ENCODE measurements at places on chromosomes 11 and 22.
A peak's percentile ranks its signal among the peaks of the same experiment; 100 is the strongest.

DNA sequence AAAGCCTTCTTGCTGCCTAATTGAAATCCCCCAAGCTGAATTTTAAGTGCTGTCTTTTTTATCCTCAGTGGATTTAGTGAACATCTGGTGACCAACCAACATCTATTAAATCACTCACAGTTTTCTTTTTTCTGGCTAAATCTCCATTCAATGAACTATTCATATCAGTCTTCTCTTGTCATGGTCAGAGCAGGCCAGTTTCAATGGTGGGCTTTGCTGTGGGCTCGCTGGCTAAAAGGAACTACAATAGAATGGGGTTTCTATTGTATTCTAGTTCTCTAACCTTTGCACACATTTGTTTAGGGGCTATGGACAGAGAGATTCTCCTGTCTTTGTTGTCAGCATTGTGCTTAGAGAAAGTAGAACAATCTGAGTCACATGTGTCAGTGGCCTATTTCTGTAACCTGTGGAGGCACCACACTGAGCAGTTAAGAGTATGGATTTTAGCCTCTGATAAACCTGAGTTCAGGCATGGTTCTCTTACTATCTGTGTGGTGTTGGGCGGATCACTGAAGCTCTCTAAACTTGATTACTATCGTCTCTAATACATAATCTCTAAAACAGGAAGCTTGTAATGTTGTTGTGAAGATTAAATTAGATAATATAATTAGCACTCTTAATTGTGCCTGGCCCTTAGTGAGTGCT is 94.2 kb upstream of the CADM1 start:
- DNase-seq, result no peak

DNA sequence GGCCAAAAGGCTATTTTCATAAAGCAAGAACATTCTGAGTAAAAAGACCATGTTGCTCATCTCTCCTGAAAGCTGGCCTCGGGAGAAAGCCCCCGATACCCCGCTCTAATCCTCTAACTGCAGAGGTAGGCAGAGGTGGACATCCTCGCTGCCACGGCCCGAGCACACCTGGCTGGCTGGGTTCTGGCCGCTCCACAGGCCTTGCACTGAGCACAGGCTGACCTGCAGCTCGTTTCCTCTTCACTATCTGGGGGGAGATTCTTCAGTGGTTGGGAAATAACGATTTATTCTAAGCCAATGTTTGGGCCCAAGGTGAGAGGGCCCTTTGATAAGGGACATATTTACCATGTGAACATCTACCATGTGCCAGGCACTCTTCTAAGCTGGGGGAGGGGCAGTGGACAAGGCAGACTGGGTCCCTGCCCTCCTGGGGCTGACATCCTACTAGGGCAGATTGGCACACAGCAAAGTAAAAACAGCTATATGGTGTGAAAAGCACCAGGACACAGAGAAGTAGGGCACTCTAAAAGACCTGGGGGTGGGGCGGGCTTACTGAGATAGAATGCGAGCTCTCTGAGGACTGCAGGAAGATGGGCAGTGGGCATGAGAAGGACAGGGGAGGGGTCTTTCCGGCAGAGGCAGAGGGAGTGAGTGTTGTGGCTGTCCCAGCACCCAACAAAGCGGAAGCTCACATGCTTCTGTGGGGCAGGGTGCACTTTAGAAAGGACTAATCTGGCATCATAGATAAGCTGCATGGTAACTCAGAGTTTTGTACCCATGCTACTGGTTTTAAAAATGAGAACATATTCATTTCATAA is 65.5 kb upstream of the ARFGAP3 start:
- DNase-seq, result no peak

GRCh38 chr11:60895687-60896086 is 10.7 kb downstream of the PRPF19 start:
- no peak for DNase-seq

GRCh38 chr11:105158436-105158835 is 18.9 kb upstream of the CARD18 start:
- no peak for DNase-seq

- DNase-seq, result no peak
Observed at GRCh38 chr11:113956986-113957385, 17.9 kb upstream of the HTR3A start.

- DNase-seq, result no peak
Observed at GRCh38 chr11:13674799-13675509, 6.5 kb downstream of the FAR1 start.

DNA sequence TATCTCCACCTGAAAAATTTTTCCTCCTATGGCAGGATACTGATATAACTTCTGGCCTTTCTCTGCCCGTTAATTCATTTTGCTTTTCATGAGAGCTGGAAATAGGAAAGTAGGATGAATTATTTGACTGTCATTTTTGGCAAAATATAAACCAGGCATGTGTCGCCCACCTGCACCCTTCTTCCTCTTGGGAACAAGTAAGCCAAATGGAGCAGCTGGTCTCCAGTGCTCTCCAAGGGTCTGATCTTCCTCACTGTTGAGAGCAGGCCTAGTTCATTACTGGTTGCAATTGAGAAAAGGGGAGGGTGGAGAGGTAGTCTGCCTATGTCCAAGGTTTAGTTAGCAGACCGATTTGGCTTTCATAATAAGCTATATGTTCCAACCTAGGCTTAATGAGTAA is 582.2 kb downstream of the DLG2 start:
- DNase-seq, result no peak

- no peak for DNase-seq
Observed at GRCh38 chr22:47388331-47388730, 625.9 kb downstream of the TBC1D22A start.

DNA sequence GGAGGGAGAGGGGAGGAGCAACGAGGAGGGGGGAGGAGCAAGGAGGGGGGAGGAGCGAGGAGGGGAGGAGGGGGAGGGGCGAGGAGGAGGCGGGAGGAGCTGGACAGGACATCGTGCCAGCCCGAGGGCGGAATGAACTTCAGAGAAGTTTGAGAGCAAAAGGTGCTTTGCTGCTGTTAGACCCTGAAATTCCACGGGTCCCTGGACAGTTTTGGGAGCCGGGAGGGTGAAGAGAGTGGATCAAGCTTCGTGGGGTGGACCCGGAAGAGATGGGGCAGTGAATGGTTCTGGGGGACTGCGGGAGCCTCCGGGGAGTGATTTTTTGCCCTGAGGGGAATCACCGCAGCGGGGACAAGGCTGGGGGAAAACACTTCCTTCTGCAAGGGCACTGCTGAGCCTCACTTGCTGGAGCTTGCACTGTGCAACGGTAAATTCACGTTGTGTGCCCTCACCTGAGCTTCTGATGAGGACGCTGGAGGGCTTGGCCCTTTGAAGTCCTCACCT is 10.7 kb upstream of the NLRP6 start:
- DNase-seq, result no peak

DNA sequence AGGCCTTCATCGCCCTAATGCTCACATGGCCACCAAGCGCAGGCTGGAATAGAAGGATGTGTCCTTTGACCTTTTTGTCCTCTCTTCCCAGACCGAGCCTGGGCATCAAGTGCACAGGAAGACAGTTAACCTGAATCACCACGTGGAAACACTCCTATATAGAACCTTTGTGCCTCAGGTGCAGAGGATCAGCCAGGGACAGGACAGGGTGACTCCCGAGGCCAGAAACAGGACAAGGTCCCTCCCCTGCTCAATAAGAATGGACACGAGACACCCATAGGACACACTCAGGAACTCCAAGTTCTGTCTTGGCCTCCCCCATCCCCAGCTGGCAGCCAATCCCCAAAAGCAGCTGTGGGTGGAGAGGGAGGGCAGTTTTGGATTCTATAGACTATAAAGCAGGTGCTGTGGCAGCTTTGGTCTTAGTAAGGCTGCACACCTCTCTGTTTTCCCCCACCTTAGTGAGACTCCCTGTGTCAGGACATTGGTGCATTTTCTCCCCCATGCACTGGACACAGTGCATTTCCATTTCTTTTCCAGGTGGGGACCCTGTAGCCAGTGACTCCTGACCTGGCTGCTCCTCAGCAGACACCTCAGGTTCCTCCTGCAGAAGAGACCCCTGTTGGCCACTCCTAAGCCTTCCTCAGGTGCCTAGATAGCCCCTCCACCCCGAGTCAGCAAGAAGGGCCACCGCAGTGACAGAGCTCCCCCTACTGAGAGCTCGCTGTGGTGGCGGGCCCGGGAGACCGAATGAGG is 43.6 kb upstream of the POU2AF1 start:
- DNase-seq, result peak; percentile 57

DNA sequence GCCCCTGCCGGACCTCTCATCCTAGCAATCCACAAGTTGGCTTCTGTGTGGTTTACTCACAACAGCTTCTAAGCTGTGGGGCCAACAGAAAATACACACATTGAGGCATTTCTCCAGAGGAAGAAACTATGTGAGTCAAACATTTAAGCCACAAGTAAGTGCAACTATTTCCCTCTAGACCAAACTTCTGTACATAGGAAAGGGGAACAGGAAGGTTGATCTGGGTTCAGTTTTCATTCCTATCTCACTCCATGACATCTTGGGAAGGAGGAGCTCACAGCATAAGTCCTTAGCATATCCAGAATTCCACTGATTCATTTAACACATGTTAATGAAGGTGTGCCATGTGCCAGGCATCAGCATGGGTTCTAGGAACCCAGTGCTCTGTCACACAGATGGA is 72.8 kb upstream of the PICALM start:
- no peak for DNase-seq

GRCh38 chr11:74566146-74566960 is 26.0 kb upstream of the POLD3 start:
- DNase-seq, result no peak

- DNase-seq, result no peak
Observed at GRCh38 chr22:22818861-22819855, 68.5 kb upstream of the IGLL5 start.

- no peak for DNase-seq
Observed at GRCh38 chr11:119691020-119691666, 37.9 kb downstream of the NECTIN1 start.

DNA sequence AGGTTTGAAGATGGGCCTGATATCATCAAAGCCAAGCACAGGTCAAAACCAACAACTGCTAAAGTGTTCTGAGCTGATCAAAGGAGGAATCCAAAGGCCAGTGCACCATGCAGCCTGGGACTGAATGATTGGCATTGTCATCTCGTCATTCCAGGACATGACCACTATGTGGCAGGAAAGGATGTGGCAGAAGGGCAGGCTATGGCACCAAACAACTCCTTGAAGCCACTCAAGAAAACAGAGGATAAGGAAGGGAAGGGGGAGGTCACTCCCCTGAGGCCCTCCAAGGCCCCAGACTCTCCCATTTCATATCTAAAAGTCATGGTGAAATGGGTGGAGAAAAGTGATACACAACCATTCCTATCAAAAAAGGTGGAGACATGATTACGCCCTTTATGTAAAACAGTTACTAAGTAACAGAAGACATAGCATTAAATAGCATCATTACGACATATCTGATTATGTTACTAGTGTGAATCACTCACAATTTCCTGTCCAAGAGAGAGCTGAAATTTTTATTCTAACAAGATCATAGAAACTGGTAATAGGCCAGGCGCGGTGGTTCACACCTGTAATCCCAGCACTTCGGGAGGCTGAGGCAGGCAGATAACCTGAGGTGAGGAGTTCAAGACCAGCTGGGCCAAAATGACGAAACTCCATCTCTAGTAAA is 49.3 kb downstream of the AHNAK start:
- DNase-seq, result no peak

GRCh38 chr11:10730151-10730550 is 20.9 kb upstream of the CTR9 start:
- no peak for DNase-seq

DNA sequence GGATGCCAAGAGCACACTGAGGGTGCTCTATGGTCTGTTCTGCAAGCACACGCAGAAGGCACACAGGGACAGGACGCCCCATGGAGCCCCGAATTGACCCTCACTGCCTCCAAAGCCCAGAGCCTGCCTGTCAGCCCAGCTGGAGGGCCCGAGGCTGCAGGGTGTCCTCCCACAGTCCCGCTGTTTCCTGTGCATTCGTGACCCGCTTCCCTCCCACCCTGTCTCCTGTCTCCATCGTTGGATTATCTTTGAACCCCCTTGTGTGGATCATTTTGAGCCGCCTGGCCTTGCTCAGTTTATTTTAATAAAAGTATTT is 25.6 kb downstream of the PARVG start:
- no peak for DNase-seq

GRCh38 chr11:83147895-83148294 is 9.0 kb upstream of the PCF11 start:
- DNase-seq, result no peak

DNA sequence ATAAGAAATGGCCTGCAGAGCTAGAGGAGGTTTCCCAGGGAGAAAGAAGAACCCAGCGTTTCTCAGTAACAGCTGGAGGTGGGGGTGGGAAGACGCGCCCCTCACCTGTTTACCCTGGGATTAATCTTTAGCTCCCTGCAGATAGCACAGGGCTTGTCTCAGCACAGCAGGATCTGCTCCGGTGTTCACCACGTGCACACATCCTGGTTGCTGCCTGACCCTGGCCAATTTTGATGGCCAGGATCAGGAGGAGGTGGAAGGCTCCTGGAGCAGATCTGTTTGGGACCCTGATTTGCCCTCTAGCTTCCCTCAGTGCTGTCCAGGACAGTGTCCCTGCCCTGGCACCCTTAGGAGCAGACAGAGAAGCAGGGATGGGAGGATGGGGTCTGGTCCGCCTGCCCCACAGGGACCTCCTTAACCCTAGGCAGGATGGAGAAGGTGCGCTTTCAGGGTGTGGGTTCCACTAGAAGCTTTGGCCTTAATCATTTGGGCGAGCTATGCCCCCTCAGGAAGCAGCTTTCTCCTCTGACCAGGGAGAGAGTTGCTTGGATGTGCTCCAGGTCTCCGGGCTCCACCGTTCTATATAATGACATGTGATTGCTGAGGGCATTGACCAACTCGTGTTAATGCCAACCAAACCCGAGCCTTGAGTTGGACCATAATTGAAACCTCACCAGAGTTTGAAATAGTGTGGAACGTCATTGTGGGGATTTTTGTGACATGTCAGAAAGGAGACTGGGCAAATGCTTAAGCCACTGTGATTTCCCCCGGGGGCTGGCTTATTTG is 19.3 kb downstream of the UPB1 start:
- DNase-seq, result no peak

DNA sequence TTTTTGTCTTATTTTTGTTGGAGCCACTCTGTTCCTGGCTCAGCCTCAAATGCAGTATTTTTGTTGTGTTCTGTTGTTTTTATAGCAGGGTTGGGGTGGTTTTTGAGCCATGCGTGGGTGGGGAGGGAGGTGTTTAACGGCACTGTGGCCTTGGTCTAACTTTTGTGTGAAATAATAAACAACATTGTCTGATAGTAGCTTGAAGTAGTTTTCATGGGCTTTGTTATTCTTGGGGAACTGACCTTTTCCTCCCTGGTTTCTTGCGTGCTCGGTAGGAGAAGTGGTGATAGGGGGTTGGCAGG is 6.0 kb upstream of the MCM5 start:
- DNase-seq, result no peak

Data from NCI-H1436 treated with DMSO at 0.1 percent for 48 hours (cell line).